Fibroblast of the aortic adventitia (primary cell): ENCODE measurements at places on chromosomes 12 and 14. TPM values are rescaled to one million over a fixed set of nuclear protein-coding genes. Genes with fewer than 3 reads are reported as not detected.

TAS2R8 gene
- total RNA-seq: 0.45 TPM in 1 of 2 replicates, not detected in the other

MON2 gene
- total RNA-seq: 66.1 and 69.1 TPM in 2 replicates

IFNG gene
- not detected in 2 replicates for total RNA-seq

SERPINA3 gene
- total RNA-seq: 5.3 and 13.6 TPM in 2 replicates

MYO1A gene
- total RNA-seq: 0.09 and 3.4 TPM in 2 replicates

SBNO1 gene
- total RNA-seq: 38.6 and 70.6 TPM in 2 replicates

IFI27L1 gene
- 8.9 and 12.2 TPM in 2 replicates for total RNA-seq

SPX gene
- total RNA-seq: 0.54 and 0.82 TPM in 2 replicates

PRICKLE1 gene
- total RNA-seq: 15.6 and 17.4 TPM in 2 replicates

GPN3 gene
- 15.9 and 27.4 TPM in 2 replicates for total RNA-seq

KRT80 gene
- total RNA-seq: 0.25 and 0.36 TPM in 2 replicates

SDR9C7 gene
- not detected in 2 replicates for total RNA-seq

KLRD1 gene
- total RNA-seq: 0.16 and 0.45 TPM in 2 replicates

TRPV4 gene
- total RNA-seq: 0.25 and 2.1 TPM in 2 replicates

GPR84 gene
- not detected in 2 replicates for total RNA-seq

CCDC184 gene
- total RNA-seq: 0.63 and 1.1 TPM in 2 replicates

PLCZ1 gene
- total RNA-seq: 0.18 TPM in 1 of 2 replicates, not detected in the other

FGF6 gene
- total RNA-seq: not detected in 2 replicates

ABHD12B gene
- total RNA-seq: not detected in 2 replicates
